ENCODE measurements at places on chromosomes 16 and 17.

DNA sequence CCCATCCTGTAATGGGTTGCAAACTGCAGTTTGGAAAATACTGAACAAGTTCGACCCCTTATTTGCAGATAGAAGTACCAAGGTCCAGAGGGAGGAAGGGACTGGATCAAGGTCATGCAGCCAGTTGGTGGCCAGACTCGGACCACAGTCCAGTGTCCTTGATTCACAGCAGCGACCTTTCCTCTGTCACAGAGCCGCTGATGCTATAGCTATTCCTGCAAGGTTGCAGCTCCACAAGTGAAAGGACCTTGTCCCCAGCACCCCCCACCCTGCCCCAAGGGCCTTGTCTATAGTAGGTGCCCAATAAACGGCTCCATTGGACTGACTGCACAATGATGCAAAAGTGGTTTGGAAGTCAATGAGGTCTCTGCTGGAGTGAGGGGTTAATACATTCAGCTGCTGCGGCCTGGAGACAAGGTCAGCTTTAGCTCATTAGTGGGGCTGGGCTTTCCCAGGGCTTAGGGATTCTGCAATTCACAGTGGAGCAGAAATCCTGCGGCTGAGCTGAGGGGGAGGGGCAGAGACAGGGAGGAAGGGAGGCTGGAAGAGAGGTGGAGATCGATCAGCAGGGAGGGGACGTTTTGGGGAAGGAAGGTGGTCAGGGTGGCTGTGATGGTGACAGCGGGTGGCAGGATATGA is 13.4 kb upstream of the CRHR1 start:
- no peak for DNase-seq

GRCh38 chr16:69847643-69848042 is 85.5 kb downstream of the WWP2 start:
- no peak for DNase-seq

- peak; percentile 29 for DNase-seq
Measured at GRCh38 chr17:57114085-57114673, 29.1 kb downstream of the AKAP1 start.

DNA sequence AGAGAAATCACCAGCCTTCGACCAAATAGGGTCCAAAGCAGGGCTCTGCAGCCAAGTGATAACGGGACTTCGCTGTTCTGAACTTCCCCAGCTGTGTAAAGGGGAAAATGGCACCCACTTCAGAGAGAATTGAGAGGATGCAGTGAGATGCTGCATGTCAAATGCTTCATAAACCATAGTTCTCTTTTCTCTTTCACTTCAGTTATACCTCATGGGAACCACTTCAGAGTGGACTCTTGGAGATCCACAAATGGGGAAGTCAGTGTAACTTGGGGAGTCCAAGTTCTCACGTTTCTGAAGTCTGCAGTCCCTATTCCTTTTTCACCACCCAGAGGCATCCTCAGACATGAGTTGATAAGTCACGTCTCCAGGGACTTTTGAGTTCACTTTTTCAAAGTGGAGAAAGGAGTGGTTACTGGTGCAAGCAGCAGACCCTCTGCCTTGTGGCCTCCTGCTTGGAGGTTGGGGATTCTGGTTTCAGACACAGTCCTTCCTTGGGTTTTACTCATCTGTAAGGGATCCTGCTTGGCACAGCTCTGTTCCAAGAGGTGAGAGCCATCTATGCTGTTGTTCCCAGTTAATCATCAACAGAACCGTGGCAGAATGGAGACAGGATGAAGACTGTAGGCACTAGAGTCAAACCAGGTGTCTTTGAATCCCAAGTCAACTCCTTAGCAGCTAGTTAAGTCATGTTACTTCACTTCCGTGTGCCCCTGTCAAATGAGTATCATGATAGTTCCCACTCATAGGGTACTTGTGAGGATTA is 123.4 kb upstream of the NOL11 start:
- DNase-seq: no peak

Measured in mesenchymal stem cell (in vitro differentiated cells and primary cell).